ENCODE measurements at places on chromosomes 7 and 10.

GRCh38 chr10:60846173-60846572 is 67.9 kb downstream of the CDK1 start:
- no peak for DNase-seq

GRCh38 chr10:53013201-53013810 is 240.7 kb upstream of the MBL2 start:
- peak; percentile 20 for DNase-seq

- no peak for DNase-seq
Observed at GRCh38 chr10:11787846-11788245, 35.3 kb upstream of the PROSER2 start.

- DNase-seq: no peak
Observed at GRCh38 chr10:131979821-131980270, 1.9 kb downstream of the BNIP3 start.

- no peak for DNase-seq
Observed at GRCh38 chr7:121313220-121313792, 15.5 kb upstream of the WNT16 start.

- DNase-seq: peak; percentile 2
Observed at GRCh38 chr7:18566829-18567228, 71.3 kb downstream of the HDAC9 start.

GRCh38 chr10:86167762-86168128 is 198.8 kb downstream of the GRID1 start:
- no peak for DNase-seq

DNA sequence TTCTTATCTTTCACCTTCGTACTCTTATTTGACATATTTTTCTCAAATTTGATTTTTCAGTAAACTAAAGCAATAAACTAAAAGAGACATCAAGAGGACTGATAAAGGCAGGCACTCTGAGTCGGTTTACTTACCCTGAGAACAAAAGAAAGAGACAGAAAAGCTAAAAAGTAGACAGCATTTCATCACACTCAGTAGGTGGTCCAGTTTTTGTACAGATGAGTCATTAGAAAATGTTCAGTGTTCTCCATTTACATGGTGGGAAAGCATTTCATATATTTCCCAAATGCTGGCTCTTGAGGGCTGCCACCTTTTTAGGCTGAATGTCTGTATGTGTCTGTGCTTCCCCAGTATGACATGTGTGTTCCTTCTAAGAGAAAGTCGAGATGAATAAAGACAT is 52.7 kb downstream of the NHLRC2 start:
- no peak for DNase-seq

GRCh38 chr7:84704380-84704779 is 482.5 kb downstream of the SEMA3D start:
- DNase-seq: no peak

DNA sequence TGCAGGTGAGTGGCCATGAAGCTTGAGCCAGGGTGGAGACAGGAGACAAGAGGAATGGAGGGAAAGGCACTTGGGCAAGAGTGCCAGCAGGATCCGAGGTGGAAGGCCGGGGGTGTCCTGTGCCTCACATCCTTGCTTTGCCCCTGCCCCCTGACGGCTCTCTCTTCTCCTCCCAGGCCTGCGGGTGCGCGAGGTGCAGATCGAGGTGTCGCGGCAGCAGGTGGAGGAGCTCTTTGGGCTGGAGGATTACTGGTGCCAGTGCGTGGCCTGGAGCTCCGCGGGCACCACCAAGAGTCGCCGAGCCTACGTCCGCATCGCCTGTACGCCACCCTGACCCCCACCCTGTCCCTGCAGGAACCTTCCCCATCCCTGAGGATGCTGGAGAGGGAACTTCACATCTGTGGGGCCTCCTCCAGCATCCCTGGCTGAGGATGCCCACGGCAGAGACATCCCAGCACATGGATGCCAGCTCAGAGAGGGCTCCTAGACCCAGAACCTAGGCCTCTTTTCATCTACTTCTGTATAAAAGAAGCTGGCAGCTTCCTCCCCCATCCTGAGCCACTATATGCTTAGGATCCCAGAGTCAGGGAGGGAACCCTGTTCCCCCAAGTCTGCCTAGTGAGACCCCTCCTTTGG is 34.4 kb upstream of the SLC29A3 start:
- no peak for DNase-seq

Data from AML-193 (cell line).